ENCODE measurements at places on chromosomes 2 and 18. TPM values are rescaled to one million over a fixed set of nuclear protein-coding genes. Genes with fewer than 3 reads are reported as not detected.

The TTN gene
- 2.1 TPM for total RNA-seq

DNA sequence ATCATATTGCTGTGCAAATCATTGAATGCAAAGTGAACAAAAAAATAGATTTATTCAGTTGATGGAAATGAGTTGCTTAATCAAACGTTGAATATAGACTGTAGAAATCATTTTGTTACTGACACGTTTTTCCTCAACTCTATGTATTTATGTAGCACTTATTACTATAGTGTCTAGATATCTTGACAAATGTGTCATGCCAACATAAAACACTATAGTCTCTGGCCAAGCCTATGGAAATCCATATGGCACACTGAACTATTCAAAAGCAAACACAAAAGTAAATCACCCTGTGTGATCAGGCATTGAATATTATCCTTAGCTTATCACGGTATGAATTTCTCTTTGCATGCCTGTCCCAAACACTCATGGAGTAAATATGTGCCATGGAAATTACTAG lies 131.3 kb downstream of the ZNF804A start:
- no peak overlapping the region for H3K27ac ChIP-seq
- no peak overlapping the region for H3K4me3 ChIP-seq
- H3K4me1 ChIP-seq: no peaks in the 10 kb centered on the region
- DNase-seq: no peak
- H3K27me3 ChIP-seq: no peaks in the 10 kb centered on the region

DNA sequence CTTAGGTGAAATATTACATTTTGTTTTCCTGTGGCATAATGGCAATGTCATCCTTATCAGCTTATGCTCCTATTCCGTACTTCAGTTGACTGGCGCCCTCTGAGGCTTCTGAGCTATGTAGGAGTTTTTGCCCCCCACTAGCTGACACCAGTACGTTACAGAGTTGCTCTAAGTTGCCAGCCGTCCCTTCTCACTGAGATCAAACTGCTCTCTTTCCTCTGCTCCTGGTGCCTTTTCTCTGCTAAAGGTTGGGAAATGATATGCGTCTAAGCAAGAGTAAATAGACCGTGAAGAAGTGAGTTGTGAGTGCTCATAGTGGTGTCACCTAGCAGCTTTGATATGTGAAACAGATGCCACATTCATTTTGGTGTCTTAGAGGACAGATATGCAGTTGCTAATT lies 99.2 kb downstream of the RAPGEF4 start:
- DNase-seq: no peak
- no peak overlapping the region for H3K27ac ChIP-seq
- H3K4me1 ChIP-seq: peaks cover 5% of the 10 kb centered on the region
- H3K4me3 ChIP-seq: no peak overlapping the region
- H3K36me3 ChIP-seq: no peaks in the 10 kb centered on the region

The TUBA4A gene
- total RNA-seq: 313 TPM

GRCh38 chr18:79789091-79789891 lies 8.4 kb upstream of the KCNG2 start:
- H3K27me3 ChIP-seq: peaks cover 51% of the 10 kb centered on the region
- H3K4me3 ChIP-seq: no peak overlapping the region
- no peaks in the 10 kb centered on the region for H3K36me3 ChIP-seq
- H3K27ac ChIP-seq: no peak overlapping the region
- H3K4me1 ChIP-seq: peaks cover 4% of the 10 kb centered on the region

DNA sequence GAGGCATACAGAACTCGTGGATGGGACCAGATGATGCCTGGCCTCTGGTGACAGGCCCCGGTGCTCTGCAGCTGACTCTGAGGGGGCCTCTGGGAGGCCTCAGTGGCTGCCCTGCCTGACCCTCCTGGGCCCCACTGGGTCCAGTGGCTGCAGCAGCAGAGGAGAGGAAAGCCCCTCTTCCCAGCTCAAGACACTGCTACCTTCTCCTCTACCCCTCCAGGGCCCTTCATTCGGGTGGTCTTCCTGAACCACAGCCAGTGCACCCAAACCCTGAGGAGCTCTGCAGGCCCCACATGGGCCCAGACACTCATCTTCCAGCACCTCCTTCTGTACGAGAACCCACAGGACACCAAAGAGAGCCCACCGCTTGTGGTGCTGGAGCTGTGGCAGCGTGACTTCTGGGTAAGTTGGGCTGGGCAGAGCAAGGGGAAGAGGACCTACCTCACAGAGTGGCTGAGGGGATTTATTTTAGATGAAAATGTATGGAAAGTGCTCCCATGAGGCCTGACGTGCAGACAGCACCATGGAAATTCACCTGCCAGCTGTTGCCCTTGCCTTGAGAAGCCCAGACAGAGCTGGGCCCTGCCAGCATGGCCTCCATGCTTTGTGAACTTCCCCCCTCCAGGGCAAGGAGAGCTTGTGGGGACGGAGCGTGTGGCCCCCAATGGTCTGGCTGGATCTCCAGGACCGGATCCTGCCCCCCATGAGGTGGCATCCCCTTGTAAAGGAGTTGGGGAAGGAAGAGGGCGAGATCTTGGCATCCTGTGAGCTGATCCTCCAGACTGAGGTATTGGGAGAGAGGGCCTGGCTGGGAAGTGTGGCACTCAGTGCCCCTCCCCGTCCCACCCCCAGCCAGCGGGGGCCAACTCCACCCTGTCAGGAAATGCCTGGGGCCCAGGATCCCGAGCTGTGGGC lies 46.3 kb downstream of the LMAN2L start:
- H3K4me3 ChIP-seq: no peak overlapping the region
- no peaks in the 10 kb centered on the region for H3K4me1 ChIP-seq
- H3K27me3 ChIP-seq: no peaks in the 10 kb centered on the region
- H3K36me3 ChIP-seq: no peaks in the 10 kb centered on the region
- H3K27ac ChIP-seq: no peak overlapping the region

DNA sequence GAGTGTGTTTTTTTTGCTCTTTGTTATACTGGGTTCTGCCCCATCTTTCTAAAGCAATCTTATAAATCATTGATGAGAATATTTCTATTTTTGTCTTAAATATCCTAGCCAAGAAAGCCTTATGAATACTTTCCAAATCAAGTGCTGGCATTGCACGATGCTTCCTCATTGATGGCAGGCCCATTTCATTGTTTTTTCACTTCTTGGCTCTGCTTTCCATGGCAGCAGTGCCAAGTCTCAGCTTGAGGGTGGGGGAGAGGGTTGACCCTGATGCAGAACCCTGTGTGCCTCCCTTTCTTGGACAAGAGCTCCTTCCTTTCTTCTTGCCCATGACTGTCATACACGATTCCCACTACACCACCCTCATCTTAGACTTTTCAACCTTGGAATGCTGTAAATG lies 16.7 kb upstream of the CELF4 start:
- no peak for DNase-seq
- no peaks in the 10 kb centered on the region for H3K27me3 ChIP-seq
- no peaks in the 10 kb centered on the region for H3K36me3 ChIP-seq
- H3K4me3 ChIP-seq: no peak overlapping the region
- no peak overlapping the region for H3K27ac ChIP-seq

The SERPINB7 gene
- not detected for total RNA-seq

The FIGLA gene
- total RNA-seq: not detected

The MATN3 gene
- total RNA-seq: not detected

The GLB1L gene
- total RNA-seq: 7.3 TPM

- H3K27ac ChIP-seq: no peak overlapping the region
- no peaks in the 10 kb centered on the region for H3K4me1 ChIP-seq
- DNase-seq: no peak
- no peaks in the 10 kb centered on the region for H3K36me3 ChIP-seq
These were observed 71.0 kb downstream of the EVA1A start for GRCh38 chr2:75489721-75490120.

The HDAC4 gene
- 67.4 TPM for total RNA-seq

DNA sequence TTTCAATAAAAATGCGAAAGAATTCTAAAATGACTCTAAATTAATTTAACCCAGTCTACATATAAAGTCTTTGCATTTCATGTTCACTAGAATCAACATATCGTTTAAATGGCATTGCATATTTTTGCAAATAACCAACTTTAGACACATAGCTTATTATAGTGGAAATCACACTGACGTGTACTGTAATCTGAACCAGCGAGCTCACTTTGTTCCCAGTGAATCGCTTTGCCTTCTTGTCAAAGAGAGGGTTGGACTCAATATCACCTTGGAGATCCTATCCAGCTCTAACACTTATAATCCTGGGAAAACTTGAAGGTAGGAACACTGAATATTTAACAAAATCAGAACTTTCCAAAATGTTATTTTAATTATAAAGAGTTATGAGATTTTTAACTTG lies 108.2 kb downstream of the GALNT1 start:
- no peak overlapping the region for H3K4me3 ChIP-seq
- H3K4me1 ChIP-seq: no peaks in the 10 kb centered on the region
- no peak for DNase-seq
- H3K27ac ChIP-seq: no peak overlapping the region

The GAL3ST2 gene
- 0.23 TPM for total RNA-seq

DNA sequence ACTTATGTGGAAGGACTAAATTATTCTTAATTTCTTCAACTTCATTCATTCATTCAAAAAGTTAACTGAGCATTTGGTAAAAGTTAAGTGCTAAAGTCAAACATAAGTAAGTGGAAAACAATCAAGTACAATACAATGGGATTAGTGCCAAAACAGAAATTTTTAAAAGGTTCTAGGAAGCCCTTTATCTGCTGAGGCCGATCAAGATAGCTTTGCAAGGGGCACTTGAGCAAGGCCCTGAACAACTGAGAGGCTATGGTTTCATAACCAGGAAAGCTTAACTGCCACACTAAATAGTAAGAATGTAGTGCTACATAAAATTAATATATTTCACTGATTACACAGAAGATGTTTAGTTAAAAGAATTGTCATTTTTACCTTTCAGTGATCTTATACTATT lies 76.5 kb downstream of the NOL10 start:
- peaks cover 15% of the 10 kb centered on the region for H3K36me3 ChIP-seq
- no peak overlapping the region for H3K4me3 ChIP-seq
- H3K4me1 ChIP-seq: no peaks in the 10 kb centered on the region
- H3K27ac ChIP-seq: no peak overlapping the region
- DNase-seq: no peak

- no peaks in the 10 kb centered on the region for H3K27me3 ChIP-seq
- H3K36me3 ChIP-seq: peaks cover 38% of the 10 kb centered on the region
- peaks cover 28% of the 10 kb centered on the region for H3K4me1 ChIP-seq
- H3K4me3 ChIP-seq: no peak overlapping the region
These were observed 40.7 kb downstream of the PCARE start for GRCh38 chr2:29033656-29034055.

DNA sequence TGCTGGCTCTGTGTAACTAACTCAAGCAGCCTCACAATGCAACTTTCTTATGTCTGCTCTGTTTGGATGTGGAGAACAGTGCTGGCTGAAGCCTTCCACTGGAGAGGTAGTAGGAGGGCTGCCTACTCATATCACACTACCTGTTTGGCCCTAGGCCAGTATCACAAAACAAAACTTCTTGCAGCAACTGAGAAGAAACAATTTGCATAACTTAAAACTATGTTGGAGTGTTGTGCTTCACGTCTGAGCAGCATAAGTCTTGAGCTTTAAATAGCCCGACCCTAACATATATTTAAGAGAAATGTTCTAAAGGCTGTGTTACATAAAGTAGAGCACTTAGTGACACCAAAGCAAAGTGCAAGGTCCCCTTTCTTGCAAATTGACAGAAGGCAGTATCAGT lies 204.9 kb upstream of the ACVR2A start:
- peaks cover 2% of the 10 kb centered on the region for H3K27me3 ChIP-seq
- DNase-seq: no peak
- H3K4me1 ChIP-seq: peaks cover 2% of the 10 kb centered on the region
- no peaks in the 10 kb centered on the region for H3K36me3 ChIP-seq
- no peak overlapping the region for H3K27ac ChIP-seq
- no peak overlapping the region for H3K4me3 ChIP-seq

DNA sequence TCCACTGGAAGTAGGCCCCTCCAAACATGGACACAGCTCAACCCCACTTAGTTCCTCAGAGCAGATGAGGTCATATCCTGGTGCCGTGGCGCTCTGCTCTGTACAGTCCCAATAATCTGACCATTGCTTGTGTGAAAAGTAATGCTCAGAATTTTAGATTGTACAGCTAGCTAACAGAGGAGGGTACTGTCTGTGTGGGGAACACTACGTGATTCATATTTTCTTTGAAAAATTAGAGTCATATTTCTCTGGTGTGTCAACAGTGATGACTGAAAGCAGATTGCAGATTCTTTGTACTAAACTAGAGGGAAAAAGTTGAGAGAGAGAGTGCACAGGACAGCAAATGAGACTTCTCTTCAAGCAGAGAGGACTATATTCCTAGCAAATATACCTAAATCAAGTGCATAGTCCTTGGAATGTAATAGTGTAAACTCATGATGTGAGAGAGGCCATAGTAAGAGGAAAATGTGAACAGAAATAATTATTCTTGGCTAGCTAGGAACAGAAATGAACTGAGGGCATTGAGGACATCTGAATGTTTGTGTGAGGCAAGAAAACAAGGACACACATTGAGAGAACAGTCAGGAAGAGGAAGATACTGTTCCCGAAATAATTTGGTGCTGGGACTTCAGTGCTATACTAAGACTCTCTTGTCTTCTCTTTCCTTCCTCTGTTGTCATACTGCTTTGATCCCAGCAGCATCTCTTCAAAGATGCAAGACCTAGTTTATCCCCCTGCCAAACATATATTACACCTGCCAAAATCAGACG lies 157.0 kb upstream of the RND3 start:
- no peaks in the 10 kb centered on the region for H3K4me1 ChIP-seq
- no peak overlapping the region for H3K27ac ChIP-seq
- no peaks in the 10 kb centered on the region for H3K36me3 ChIP-seq
- no peak overlapping the region for H3K4me3 ChIP-seq
- DNase-seq: no peak

The CHRNG gene
- not detected for total RNA-seq

DNA sequence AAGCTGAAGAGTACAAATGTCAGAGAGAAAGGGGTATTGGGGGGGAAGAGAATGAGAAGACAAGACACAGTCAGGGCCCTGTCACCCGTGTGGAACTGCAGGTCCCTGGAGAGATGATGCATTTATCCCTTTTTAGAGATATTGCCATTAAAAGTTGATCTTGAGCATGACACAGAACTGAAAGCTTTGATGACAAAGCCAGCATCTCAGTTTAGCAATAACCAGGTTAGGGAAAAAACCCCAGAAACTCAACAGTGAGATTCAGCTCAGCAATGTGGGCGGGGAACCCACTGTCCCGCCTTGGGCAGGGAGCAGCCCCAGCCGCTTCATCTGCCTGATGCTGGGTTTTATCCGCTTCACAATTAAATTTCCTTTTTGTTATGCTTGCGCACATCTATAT lies 181.1 kb downstream of the NEDD4L start:
- H3K27ac ChIP-seq: no peak overlapping the region
- peaks cover 8% of the 10 kb centered on the region for H3K27me3 ChIP-seq
- no peaks in the 10 kb centered on the region for H3K36me3 ChIP-seq

The CHST9 gene
- total RNA-seq: not detected

The RUFY4 gene
- total RNA-seq: 3.2 TPM

DNA sequence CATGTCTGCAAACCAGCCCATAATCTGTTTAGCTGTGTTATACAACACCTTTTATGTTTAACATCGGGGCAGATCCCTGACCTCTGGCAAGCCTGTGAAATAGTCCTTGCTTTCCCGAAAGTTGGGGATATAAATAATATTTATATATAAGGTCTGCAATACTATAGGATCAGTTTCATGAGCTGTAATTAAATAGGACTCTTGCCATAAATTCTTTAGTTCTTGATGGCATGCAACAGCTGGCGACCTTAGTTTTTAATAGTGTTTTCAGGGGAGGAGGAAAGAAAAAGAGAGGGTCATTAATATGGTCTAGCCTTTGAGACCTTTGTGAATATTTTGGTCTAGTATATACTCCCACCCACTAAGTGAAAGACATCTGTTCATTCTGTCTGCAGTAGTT lies 166.5 kb downstream of the MTX2 start:
- peaks cover 14% of the 10 kb centered on the region for H3K27me3 ChIP-seq
- H3K27ac ChIP-seq: no peak overlapping the region
- no peak overlapping the region for H3K4me3 ChIP-seq
- H3K4me1 ChIP-seq: no peaks in the 10 kb centered on the region
- no peak for DNase-seq
- no peaks in the 10 kb centered on the region for H3K36me3 ChIP-seq

Measured in activated CD4-positive, alpha-beta memory T cell treated with anti-CD3 and anti-CD28 coated beads, Interleukin-2, amount 10 ng/mL, durations not matched to agents 7 days and 5 days (primary cell).